ENCODE measurements at places on chromosomes 11 and 22.

- DNase-seq = peak; percentile 76
These were observed 59.9 kb upstream of the RRAS2 start for GRCh38 chr11:14418801-14419417.

GRCh38 chr22:20807315-20807752 lies 33.4 kb downstream of the SERPIND1 start:
- DNase-seq = peak; percentile 13

DNA sequence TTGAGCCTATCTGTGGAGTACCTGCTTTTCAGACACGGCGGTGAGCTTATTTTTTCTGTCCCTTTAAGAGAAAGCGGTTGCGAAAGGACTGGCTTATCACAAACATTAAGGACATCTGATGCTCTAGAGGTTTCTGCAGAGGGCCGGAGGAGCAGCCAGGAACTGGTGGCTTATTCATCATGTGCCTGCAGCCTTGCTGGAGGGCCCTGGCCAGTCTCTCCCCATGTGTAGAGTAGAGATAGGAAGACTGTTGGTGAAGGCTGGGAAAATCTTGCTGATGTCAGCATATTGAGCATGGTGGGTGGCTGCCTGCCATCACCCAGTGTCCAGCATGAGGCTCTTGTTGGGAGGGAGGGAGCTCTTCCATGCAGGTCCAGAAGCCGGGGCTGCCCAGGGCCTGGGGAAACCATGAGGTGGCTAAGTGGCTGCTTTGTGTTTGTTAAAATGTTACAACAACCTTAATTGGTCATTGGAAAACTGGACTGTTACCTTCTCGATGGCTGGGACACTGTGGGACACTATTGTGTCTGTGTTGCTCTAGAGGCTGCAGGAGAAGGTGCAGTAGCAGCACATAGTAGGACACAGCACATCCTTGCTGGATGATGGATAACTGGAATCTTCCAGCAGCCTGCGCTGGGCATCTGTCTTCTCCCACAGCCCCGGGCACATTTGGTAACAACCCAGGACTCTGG lies 54.3 kb downstream of the TSPAN18 start:
- no peak for DNase-seq

DNA sequence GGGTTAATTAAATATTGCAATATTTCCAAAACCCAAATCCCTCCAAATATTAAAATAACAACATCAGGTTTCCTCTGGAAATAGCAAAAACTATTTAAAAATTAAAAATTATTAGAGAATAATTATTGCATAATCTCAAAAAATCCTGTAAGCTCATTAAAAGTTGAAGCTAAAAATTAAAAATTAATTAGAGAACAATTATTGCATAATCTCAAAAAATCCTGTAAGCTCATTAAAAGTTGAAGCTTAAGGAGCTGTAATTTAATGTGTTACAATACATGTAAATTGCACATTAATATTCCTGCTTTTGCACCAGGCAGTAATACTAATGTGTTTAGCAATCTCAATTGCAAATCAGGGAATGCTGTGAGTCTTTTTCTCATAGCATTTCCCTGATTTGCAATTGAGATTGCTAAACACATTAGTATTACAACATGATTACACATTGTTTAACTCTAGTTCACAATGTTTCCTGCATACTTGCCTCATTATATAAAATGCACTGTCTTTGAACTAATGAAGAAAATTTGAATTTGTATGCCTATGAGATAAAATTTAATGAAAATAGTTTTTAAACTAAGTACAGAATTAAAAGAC lies 247.7 kb downstream of the GUCY1A2 start:
- DNase-seq = no peak

DNA sequence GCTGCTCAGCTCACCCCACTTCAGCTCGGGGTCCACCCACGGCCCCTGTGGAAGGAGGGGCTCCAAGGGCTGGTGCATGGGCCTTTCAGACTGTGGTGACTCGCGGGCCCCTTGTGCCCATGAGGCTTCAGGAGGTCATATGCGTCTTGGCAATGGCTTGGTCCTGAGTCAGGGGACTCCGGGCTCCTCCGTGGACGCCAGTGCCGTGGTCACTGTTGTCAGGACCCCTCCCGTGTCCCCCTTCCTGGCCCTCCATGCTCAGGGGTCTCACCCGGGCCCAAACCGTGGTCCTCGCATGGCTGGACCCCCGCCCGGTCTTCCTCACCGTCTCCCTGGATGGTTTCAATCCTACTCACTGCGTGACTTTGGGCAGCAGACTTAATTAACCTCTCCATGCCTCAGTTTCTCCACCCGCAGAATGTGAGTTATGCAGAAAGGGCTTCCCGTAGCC lies 436.4 kb downstream of the TBC1D22A start:
- no peak for DNase-seq

DNA sequence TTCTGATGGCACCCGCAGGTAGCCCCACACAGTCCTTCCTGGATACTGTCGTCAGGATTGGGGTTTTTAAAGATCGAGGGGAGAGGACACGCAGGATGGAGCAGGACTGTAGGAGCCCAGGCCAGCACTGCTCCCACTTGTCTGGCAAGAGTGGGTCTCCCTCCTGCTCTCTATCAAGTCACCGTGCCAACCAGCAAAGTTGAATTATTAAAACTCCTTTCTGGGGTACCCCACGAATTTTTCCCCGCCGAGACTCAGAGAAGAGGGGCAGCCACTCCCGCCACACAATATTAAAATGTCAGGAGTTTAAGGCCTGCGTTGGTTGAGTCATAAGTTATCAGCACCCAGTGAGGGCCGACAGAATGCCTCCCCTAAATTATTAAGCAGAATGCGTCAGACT lies 10.1 kb downstream of the LMO1 start:
- DNase-seq = no peak

- no peak for DNase-seq
These were observed 449.9 kb downstream of the OPCML start for GRCh38 chr11:133082453-133082781.

GRCh38 chr11:48114740-48115139 lies 101.9 kb upstream of the OR4B1 start:
- no peak for DNase-seq

GRCh38 chr11:24896118-24896835 lies 399.4 kb downstream of the LUZP2 start:
- no peak for DNase-seq

DNA sequence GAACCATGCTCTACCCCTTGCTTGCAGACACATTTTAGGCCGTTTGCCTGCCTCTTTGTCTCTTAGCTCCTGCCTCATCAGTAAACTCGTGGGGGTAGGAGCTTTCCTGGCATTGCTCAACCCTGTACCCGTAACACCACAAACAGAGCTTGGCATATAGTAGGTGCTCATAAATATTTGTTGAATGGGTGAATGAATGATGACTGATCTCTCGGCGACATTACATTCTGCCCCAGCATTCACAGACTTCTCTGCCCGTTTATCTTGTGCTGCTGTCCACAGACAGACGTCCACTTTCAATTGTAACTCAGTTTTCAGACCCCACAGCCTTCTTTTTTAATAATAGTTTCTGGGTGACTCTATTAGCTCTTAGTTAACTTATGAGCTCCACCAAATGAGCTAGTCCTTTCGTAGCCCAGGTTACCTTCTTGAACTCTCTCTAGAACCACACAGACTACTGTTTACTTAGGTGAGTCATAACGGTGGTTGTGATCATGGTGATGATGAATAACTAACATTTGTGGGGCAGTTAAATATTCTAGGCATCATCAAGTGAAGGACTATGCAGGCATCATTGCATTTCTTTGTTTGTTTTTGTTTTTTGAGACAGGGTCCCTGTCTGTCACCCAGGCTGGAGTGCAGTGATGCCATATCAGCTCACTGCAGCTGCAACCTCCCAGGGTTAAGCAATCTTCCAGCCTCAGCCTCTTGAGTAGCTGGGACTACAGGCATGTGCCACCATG lies 188.4 kb downstream of the ADAMTS15 start:
- DNase-seq = peak; percentile 39

GRCh38 chr11:93487032-93487483 lies 56.1 kb downstream of the SMCO4 start:
- no peak for DNase-seq

DNA sequence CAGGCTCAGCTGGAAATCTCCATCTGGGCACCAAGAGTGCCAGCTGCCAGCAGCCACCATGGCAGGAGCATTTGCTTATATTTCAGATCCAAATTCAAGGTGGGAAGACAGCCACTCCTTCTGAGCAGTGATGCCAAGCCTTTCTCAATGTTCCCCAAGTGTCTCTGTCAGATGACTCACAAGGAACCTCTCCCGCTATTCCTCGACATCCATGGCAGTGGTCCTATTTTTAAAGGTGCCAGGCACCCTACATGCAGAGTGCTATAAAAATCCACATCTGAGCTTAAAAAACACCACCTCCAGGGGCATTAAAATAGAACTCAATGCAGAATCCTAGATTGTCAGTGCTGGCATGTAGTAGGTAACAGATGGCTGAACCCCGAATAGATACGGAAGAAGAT lies 112.1 kb downstream of the SLC1A2 start:
- no peak for DNase-seq

DNA sequence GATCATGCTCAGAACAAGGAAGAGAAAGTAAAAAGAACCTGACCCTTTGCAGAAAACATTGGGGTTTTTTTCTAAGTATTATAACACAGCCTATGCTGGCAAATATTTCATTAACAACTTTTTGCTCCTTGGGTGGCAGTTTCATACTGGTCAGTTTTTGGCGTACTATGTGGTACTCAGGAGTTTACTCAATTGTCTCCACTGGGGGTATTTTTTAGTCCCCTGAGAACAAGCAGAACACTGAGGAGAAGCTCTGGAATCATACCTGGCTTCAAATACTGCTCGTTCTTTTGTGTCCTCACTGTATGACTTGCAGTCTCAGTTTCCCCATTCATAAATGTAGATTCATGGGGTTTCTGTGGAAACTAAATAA lies 90.4 kb downstream of the SERGEF start:
- DNase-seq = no peak

GRCh38 chr11:46238078-46238966 lies 39.1 kb upstream of the CREB3L1 start:
- DNase-seq = peak; percentile 87

GRCh38 chr22:44363980-44364750 lies 51.4 kb upstream of the SHISAL1 start:
- DNase-seq = no peak

GRCh38 chr11:7160814-7161489 lies 72.2 kb downstream of the RBMXL2 start:
- no peak for DNase-seq

GRCh38 chr22:30860176-30861105 lies 108.1 kb downstream of the MORC2 start:
- no peak for DNase-seq

DNA sequence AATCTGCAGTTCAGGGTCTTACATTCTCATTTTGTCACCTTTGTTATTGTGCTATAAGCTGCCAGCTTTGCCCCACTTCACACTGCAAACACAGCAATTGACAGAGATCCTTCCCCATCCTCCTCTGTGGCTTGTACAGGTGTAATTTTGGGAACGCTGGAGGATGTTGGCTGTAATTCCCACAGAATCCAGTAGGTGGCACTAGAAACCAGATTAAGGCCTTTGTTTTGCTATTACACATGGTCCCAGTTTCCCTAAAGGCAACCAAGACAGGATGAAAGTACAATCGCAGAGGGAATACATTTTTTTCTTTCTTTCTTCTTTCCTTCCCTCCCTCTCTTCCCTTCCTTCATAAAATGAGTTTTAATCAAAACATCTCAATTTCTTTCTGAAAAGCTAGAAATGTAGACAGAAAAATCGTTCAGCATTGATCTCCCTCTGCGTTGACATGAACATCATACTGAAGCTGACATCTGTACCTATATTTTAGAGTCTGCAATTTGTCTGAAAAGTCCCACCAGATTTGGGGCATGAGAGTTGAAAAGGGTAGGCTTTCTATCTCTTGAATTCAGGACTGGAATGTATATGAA lies 21.3 kb upstream of the NELL1 start:
- DNase-seq = peak; percentile 69

- peak; percentile 64 for DNase-seq
These were observed 18.8 kb downstream of the SNX19 start for GRCh38 chr11:130897262-130898182.

DNA sequence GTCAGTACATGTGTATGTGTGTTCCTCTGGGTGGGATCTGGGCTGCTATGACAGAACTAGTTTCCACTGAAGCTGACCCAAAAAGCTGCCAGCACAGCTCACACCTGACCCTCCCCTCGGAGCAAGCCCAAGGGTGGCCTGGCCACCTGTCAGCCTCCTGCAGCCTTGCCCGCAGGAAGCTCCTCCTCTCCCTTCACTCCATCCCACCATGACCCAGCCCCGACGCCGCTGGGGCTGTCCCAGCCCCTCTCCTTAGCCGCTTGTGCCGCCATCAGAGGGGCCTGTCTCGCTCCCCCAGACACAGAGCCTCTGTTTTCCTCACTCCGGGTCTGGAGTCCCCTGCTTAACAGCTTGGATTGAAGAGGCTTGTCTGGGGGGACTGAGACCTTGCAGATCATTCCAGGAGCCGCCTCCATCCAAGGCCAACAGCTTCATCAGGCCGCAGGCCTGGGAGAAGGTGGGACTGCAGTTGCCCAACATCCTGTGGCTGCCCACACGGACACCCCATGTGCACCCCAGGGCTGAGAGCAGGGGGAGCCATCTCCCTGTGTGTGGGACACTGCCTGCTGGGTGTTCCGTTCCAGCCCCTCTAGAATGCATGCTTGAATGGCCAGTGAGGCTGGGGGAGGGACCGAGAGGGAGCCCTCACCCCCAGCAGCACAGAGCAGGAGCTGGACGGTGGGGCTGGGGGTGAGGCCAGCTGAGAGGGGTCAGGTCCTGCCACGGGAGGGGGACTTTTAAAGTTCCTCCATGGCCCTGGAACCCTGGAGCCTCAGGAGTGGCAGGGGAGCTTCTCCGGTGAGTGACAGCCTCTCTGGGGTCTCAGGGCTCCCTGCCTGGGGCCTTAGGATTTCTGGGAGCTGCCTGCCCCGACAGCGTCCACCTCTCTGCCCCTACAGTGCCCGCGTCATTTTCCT lies 696 bp downstream of the MRGPRF start:
- no peak for DNase-seq

GRCh38 chr22:42360348-42360747 lies 71.9 kb downstream of the NFAM1 start:
- DNase-seq = no peak

- DNase-seq = no peak
These were observed 385.5 kb upstream of the SYN3 start for GRCh38 chr22:33443683-33444082.

GRCh38 chr22:18062421-18062820 lies 15.4 kb upstream of the PEX26 start:
- no peak for DNase-seq

GRCh38 chr22:25069758-25070481 lies 117.4 kb downstream of the KIAA1671 start:
- DNase-seq = no peak

Data from dermis blood vessel endothelial cell (primary cell).